LHCN-M2 (cell line): ENCODE measurements at places on chromosomes 3 and 15. TPM values are rescaled to one million over a fixed set of nuclear protein-coding genes. Genes with fewer than 3 reads are reported as not detected.
A peak's percentile ranks its signal among the peaks of the same experiment; 100 is the strongest.

The PAQR5 gene
- total RNA-seq, result 13.0 and 13.9 TPM in 2 replicates

The LSM3 gene
- 22.7 and 22.8 TPM in 2 replicates for total RNA-seq

The OSBPL10 gene
- 48.2 and 61.5 TPM in 2 replicates for total RNA-seq

The IL12A gene
- total RNA-seq, result 1.4 and 11.3 TPM in 2 replicates

- DNase-seq, result no peak
Observed at GRCh38 chr3:151768393-151768930, 34.7 kb downstream of the AADACL2 start.

- peak; percentile 31 for DNase-seq
Observed at GRCh38 chr3:157274644-157275137, 114.7 kb upstream of the CCNL1 start.

DNA sequence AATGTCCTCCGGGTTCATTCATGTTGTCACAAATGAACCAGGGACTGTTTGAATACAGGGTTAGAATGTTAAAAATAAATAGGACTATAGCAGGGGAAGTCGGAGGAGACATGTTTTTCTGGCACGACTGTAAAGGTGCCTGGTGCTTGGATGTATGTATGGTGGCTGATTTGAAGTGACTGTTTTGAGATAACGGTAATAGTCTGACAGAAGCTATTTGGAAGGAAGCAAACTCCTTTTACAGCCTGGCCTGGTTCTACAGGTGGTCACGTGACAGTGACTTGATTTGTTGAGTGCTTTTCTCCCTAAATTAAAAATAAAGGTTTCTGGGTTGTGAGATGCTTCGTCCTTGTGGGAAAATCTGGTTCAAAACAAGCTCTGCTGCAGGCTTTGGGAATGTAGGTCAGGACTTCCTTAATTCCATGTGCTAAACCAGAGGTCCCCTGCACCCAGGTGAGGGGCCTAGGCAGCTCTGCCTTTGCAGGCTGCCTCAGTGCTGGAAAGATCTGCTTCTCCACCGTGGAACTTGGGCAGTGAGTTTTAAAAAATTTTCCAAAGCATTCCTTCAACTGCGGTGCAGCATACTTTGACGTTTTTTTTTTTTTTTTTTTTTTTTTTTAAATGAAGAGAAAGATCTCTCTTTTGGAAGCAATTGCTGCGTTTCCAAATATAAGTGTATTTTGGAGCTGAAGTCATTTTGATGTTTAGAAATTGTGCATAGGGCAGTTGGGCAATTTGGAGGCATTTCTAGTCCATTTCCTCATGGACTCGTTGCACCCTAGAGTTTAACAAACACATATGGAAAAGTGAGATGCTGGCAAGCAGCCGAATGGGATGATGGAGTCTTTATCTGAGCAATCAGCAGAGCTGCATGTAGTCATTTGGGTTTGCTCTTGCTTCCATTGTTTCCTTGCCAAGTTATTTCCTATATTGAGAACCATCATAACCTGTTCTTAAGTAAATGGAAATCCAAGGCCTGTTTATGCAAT lies 30.9 kb downstream of the ITPR1 start:
- no peak for DNase-seq

DNA sequence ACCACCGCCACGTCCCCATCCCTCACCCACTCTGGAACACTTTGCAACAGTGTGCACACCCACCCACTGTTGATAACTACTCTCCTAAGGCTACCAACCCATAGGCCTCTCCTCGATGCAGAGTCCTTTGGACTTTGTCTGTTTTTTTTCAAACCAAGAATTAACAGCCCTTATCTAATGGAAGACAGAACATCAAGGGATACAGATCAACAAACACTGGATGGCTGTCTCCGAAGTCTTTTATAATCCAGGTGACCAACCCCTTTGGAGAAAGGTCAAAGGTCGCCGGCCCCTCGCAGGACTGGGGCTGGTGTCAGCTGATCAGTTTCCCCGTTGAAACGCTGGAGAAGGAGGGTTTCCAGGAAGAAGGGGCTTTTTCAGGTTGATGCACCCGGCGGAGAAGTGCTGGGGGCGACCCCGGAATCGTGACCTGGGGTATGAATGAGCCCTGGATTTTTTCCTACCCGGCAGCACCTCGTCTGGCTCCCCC lies 532 bp downstream of the B4GALT4 start:
- DNase-seq, result peak; percentile 23

DNA sequence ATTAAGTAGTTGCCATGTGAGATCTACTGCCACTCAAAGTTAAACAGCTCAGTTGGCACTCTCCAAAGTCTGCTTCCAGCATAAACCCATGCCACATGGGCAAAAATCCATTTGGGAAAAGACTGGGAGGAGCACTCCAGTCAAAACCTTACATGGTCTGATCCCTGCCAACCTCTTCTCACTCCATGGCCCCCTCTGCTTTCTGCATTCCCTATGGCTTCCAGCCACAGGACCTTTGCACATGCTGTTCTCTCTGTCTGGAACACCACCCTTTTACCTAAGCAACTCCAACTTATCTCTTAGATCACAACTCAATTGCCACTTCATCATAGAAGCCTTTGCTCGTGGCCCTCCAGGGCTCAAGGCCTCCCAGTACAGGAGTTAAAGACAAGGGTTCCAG lies 70.4 kb upstream of the WNT5A start:
- no peak for DNase-seq

DNA sequence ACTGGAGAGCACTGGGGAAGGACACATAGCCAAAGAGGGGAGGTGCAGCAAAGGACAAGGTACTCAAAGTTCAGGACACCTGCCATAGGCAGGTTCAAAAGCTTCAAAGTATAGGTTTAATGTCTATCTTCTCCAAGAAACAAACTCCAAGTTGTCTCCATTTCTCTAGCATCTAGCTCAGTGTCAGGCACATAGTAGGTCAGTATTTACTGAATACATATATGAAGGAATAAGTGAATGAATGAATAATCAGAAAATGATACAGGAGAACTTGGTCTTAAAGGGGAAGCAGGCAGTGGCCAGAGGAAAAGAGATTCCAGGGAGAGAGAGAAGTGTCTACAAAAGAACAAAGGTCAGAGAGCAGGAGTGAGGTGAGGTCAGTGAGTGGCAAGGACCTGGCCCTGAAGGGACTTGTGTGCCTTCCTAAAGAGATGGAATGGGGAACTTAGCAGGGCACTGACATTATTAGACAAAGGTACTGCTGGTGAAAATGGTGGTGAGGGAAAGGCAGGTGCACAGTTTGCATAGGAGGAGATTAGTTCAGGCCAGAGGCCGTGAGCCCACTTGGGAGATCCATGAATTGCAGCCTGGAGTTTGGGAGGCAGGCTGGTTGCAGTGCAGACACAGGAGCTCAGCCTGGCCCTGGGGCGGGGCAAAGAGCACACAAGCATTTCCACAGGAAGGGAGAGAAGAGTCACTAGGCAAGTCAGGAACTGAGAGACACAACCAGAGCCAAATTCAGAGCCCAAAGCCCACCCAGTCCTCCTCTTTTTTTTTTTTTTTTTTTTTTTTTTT lies 21.4 kb downstream of the TBC1D2B start:
- DNase-seq, result peak; percentile 38

- DNase-seq, result no peak
Observed at GRCh38 chr15:91717811-91718210, 135.7 kb upstream of the SLCO3A1 start.

GRCh38 chr3:195774917-195775316 lies 36.8 kb downstream of the MUC4 start:
- peak; percentile 24 for DNase-seq

DNA sequence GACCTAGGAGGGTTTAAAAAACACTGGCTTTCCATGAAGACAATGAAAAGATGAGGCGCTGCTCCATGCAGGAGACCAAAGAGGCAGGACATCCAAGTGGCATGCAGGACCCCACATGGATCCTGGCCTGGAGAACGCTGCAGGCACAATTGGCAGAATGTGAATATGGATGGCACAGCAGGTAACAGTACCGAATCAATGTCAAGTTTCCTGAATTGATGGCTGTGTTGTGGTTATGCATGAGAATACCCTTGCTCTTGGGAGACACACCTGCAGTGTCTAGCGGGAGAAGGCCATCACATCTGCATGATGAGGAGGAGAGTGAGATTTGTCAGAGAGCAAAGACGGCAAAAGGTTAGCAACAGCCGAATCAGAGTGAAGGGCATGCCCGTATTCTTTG lies 74.3 kb upstream of the SEC13 start:
- DNase-seq, result no peak

DNA sequence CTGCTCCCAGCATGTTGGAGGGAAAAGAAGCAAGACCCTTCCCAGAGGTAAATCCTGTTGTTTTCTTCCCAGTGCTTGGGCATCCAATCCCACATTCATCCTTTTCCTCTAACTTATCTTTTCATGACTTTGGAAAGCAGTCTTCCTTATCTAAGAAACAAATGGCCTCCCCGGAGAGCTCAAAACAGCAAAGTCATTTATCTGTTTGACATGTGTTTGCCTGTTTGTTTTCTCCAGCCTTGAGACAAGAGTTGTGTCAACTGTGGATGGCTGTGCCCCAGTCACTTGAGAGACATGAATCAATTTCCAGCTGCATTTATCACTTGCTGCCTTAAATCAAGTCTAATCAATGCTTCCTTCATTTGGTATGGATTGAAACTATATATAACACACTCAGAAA lies 103.9 kb downstream of the SHQ1 start:
- DNase-seq, result no peak

GRCh38 chr15:43900996-43901395 lies 74.2 kb downstream of the WDR76 start:
- no peak for DNase-seq
